ENCODE measurements at places on chromosomes 5 and 9.

- no peak for DNase-seq
Observed at GRCh38 chr5:56402266-56403220, 169.4 kb upstream of the ANKRD55 start.

GRCh38 chr5:77272206-77272605 is 61.7 kb downstream of the PDE8B start:
- no peak for DNase-seq

DNA sequence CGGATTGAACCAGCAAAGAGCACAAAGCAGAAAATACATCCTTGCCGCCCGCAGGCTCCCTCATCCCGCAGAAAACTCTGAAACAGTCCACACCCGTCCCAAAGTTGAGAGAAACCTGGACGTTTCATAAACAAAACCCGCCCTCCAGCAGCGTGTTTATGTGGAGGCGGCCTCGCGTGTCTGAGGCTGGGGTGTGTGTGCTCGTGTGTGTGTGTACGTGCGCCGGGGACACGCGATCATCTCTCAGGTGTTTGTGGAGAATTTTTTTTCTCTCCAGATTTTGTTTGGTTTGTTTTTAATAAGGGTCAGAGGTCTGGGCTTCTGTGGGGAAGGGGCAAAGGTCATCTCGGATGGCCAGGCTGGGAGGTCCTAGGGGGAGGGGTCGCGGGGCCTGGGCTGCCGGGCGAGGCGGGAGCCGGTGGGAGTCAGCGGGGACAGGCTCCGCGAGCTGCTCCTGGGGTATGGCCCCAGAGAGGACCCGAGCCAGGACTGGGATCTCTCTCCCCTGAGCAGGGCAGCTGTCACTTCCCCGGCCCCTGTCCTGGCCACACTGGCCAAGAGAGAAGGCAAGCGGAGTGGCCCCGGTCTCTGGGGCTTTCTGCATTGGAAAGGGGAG is 206.4 kb downstream of the C9orf50 start:
- DNase-seq: peak; percentile 42

DNA sequence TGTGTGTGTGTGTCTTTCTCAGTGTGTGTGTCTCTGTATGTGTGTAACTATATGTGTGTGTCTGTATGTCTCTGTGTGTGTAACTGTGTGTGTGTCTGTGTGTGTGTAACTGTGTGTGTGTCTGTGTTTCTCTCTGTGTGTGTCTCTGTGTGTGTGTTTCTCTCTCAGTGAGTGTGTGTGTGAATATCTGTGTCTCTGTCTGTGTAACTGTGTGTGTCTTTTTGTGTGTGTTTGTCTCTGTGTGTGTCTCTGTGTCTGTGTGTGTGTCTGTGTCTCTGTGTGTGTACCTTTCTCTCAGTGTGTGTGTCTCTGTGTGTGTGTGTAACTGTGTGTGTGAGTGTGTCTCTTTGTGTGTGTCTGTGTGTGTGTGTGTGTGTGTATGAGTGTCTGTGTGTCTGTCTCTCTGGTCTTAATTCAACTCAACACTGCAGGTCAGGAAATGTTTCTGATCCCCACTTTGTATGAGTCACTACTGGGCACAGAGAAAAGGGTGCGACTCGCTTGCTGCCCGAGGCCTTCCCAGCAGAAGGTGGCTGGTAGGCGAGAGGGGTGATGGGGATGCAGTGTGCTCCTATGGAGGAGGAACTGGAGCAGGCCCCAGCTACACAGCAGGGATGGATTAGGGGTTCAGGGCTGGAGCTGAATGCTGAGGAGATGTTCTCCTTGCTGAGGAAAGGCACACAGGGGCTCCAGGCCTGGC is 52.1 kb downstream of the NSG2 start:
- no peak for DNase-seq

- peak; percentile 95 for DNase-seq
Observed at GRCh38 chr5:108801776-108802175, 54.1 kb downstream of the FER start.
